Fibroblast of skin of left quadriceps (primary cell): ENCODE measurements at places on chromosomes 4 and X.
A peak's percentile ranks its signal among the peaks of the same experiment; 100 is the strongest.

DNA sequence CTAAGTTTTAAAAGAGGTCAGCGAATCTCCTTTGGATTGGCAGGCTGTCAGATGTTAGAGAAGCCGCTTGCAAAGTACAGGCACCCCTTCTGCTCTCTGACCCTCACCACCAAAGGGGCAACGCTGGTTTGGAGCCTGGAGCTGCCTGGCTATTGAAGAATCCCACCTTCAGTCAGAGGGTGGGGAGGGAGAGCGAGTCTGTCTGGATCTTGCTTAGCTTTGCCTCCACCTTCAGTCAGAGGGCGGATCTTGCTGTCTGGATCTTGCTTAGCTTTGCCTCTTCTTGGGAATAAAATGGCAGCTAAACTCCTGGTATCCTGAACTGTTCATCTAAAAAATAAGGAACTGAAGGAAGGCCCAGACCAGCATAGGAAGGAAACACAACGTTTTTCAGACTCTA, 7.3 kb downstream of the CCDC110 start:
- DNase-seq = no peak

GRCh38 chr4:183843248-183843671, 61.8 kb upstream of the STOX2 start:
- DNase-seq = no peak

DNA sequence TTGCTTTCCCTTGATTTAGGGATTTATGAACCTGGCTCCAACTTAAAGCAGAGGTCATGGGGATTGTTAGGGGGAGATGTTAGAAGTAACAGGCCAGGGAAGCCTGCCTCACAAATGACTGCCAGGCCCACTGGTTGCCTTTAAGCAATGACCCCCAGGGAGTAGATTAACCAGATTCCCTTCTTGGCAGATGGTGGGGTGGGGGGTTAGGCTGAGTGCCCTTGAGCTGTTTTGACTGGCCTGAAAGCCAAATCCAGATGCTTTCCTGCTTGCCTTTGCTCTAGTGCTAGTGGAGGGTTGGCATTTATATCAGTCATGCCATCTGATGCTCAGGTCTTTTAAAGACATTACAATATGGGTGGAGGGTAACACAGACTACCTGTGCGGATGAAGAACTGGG, 128.1 kb downstream of the TMEM164 start:
- no peak for DNase-seq

GRCh38 chrX:33970028-33970967, 161.8 kb downstream of the FAM47A start:
- DNase-seq = no peak

- no peak for DNase-seq
Observed at GRCh38 chr4:26299254-26299882, 21.4 kb upstream of the RBPJ start.

DNA sequence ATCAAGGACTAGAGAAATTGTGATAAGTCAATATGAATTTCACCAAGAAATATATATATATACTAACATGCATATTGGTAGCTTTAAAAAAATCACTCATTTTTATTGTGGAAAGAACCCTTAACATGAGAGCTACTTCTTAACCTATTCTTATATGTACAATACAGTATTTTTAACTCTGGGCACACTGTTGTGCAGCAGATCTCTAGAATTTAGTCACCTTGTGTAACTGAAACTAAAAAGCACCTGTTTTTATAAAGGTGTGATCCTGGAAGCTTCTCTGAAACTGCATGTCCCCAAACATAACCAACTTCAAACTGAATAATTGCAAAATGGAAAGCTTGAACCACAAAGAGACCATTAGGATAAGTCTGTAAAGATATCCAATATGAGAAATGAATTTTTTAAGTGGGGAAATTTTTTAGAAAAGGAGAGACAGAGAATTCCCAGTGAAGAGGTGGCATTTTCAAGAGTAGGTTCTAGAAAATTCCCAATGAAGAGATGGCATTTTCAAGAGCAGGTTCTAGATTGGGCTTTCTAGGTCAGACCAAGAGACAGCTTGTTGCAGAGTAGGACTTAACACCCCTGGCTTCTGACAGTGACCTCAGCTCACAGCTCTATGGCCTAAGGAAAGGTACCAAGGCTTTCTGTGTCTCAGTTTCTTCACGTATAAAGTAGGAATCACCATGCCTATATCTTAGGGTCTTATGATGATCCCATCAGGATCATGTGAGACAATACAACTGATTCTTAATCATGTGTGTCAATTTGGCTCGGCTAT, 22.0 kb upstream of the PPARGC1A start:
- DNase-seq = no peak

DNA sequence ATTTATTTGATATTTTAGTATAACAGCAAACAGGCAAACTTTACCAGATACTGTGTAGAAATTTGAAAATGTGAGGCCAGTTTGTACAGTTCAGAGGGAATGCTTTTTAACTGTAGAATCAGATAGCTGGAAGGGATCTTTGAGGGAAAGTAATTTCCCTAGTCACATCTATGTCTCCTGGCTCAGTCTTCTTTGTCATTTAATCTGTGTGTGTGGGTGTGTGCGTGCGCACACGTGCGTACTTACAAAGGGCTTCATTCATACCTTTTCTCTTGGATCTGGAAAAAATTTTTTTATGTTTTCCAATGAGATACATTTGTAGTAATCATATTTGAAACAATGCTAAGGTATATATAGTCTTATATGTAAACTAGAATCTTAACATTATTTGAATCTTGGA, 44.6 kb downstream of the IL13RA1 start:
- no peak for DNase-seq

DNA sequence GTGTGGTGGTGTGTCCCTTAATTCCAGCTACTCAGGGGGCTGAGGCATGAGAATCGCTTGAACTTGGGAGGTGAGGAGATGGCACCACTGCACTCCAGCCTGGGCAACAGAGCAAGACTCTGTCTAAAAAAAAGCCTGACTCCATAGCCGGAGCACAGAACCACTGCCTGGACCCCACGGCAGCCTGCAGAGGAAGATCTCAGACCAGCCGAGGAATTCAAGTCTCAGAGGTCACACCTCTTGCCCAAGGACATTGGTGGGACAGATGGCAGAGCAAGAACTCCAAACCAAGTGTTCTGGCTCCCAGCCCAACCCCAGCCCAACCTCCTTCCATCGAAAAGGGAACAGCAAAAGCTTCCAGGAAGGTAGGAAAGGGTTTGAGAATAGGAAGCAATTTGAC, 70.8 kb downstream of the SMIM20 start:
- no peak for DNase-seq

- DNase-seq = no peak
Observed at GRCh38 chr4:89720981-89721380, 116.0 kb downstream of the SNCA start.

DNA sequence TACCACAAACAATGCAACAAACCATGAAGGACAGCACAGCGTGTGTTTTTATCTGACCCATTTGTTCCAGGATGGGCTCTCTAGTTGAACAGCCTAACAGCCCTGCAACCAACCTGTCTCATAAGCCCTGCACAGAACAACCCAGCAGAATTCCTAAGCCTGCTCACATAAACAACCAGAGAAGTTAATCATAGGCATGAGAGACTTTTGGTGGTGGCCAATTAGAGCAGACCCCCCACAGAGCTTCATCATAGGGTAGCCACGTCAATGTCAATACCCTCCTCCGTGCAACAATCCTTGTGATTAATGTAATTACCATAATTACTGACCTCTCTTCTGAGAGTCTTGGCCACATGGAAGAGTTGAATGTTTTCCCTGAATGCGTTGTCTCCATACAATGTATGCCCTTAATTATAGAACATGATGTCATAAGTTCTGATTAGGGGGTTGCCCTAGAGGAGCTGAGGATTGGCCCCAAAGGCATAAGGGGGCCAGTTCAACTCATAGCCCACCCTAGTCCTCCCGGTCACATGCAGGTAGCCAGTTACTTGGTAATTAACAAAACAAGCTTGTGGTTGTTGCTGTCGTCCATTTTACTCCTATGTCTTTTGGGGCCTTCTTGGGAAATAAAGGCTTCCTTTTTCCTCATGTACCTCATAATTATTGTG, 92.7 kb downstream of the SYNPO2 start:
- DNase-seq = no peak

GRCh38 chrX:120463241-120463640, 5.9 kb downstream of the LAMP2 start:
- DNase-seq = no peak

DNA sequence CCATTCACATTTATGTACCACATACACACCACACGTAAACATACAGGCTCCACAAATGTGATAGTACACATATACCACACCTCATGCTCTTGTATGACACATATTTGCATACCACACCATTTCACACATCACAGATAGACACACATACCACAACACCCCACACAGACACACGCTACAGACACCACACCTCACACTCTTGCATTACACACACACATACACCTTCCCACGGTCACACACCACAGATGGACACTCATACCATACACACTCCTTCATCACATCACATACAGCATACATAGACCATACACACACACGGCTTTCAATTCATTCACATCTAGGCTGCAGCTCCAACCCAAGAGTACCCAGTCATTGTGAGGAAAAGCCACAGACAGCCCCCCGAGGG, 222.5 kb upstream of the RPL34 start:
- DNase-seq = no peak

- no peak for DNase-seq
Observed at GRCh38 chr4:742742-743311, 37.2 kb downstream of the PCGF3 start.

- no peak for DNase-seq
Observed at GRCh38 chr4:137432446-137433311, 99.6 kb downstream of the PCDH18 start.

- peak; percentile 31 for DNase-seq
Observed at GRCh38 chr4:94877973-94878372, 120.2 kb downstream of the BMPR1B start.

GRCh38 chr4:103415801-103416200, 217.7 kb upstream of the CENPE start:
- no peak for DNase-seq

GRCh38 chr4:41024556-41025491, 189.5 kb downstream of the APBB2 start:
- DNase-seq = no peak

GRCh38 chrX:16119353-16120220, 3.8 kb upstream of the GRPR start:
- DNase-seq = no peak

- DNase-seq = no peak
Observed at GRCh38 chr4:70943114-70943513, 40.9 kb downstream of the MOB1B start.

GRCh38 chr4:89712827-89713226, 124.1 kb downstream of the SNCA start:
- no peak for DNase-seq

DNA sequence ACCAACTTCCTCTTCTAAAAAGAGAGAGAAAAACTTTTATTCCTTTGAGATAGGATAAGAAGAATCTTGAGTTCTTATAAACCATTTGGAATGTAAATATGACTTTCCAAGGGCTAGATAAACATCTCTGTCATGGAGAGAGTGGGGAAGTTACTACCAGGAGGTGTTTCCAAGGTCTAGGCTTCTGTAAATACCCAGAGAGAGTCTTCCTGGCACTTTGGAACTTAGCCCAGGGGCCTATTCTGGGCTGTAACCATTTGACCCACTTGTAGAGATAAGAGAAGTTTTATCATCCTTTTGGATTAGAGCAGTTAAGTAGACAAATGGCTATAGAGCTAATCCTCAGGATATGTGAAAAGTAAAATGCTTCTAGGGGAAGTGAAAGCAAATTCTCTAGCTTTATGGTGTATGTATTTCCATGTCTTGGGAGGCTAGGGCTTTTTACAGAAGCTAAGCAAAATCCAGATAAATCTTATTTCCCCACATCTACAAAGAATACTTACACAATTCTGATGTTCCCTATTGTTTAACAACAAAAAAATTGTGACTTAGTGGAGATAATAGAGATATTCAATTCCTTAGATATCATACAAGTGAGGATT, 51.1 kb downstream of the MCUB start:
- DNase-seq = no peak

DNA sequence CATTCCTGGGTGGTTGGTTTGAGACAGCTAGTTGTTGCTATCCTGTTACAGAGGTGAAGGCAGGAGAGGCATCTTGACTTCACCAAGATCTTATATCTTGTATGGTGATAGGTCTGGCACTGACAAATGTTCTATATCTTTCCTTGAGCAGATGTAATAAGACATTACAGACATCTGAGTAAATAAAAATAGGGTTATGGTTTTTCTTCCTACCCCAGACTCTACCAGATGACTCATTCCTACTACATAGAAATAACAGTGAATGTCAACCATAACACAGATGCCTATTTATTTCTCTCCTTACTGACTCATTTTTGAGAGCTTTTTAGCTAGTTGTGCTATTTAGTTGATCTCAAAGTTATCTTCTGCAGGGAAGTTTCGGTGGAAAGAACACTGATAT, 21.9 kb downstream of the HNRNPH2 start:
- DNase-seq = peak; percentile 42

DNA sequence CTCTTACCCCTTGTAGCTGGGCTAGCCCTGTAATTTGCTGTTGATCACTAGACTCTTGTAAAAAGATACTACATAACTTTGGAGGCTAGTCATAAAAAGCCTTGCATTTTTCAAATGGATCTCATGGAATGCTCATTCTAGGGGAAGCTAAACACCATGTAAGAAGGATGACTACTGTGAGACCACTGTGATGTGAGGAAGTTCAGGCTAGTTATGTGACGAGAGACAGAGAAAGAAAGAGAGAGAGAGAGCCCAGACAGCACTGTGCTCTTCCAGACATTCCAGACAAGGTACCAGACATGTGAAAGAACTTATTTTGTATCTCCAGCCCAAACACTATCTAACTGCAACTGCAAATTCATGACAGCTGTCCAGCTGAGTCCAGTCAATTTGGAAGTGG, 404.6 kb upstream of the PITX2 start:
- peak; percentile 78 for DNase-seq

- peak; percentile 49 for DNase-seq
Observed at GRCh38 chr4:19329631-19330030, 922.1 kb upstream of the SLIT2 start.

DNA sequence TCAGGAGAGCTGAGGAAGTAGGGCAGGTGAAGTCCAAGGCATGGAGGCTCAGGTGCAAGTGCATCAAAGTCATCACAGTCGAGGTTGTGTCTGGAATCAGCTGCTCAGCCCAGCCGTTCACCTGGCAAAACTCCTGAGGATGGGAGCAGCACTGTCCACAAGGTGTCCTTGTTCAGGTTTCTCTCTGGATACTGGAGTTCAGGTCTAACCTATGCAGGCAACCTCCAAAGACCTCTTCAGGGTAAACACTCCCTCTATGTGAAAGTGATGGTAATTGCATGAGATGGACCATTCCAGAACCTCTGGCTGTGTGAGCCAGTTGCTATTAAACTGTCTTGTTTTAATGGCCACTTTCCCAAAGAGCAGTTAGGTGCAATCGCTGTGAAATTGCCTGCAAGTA, 120.2 kb upstream of the PSAPL1 start:
- no peak for DNase-seq

- DNase-seq = no peak
Observed at GRCh38 chrX:119226446-119226845, 9.6 kb upstream of the PGRMC1 start.

GRCh38 chrX:39736216-39737211, 361.2 kb downstream of the BCOR start:
- DNase-seq = no peak

- no peak for DNase-seq
Observed at GRCh38 chrX:19725641-19726040, 161.8 kb downstream of the SH3KBP1 start.

GRCh38 chr4:108224611-108225053, 55.9 kb upstream of the LEF1 start:
- no peak for DNase-seq
